Neural progenitor cell (in vitro differentiated cells): ENCODE measurements at places on chromosomes 6 and 20. TPM values are rescaled to one million over a fixed set of nuclear protein-coding genes. Genes with fewer than 3 reads are reported as not detected.

DNA sequence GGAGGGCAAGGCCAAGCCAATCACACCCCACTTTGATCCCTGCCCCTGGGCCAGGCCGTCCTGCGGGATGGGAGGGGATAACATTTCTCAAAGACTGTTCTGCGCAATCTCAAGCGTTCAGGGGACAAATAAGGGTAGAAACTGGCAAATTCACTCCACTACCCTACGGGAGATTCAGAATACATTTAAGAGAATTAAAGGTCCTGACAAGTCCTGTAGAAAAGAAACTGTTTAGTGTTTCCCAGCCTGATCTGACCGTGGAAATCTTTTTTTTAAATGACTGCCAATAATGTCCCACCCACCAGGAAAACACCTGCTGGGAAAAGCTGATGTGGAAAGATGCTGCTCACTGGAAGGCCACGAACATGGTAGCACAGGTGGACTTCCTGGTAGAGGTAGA lies 140.6 kb upstream of the RNF24 start:
- DNase-seq: no peak

- no peak for DNase-seq
Measured at GRCh38 chr6:3455147-3455568, 1.7 kb downstream of the SLC22A23 start.

Gene CST4
- total RNA-seq: not detected in 2 replicates

- no peak for DNase-seq
Measured at GRCh38 chr6:74057326-74057725, 361.3 kb downstream of the CD109 start.

Gene MYL9
- 12.4 and 22.9 TPM in 2 replicates for total RNA-seq

Gene ANKEF1
- 4.2 and 8.3 TPM in 2 replicates for total RNA-seq

- no peak for DNase-seq
Measured at GRCh38 chr6:28267695-28268059, 734 bp downstream of the ZSCAN26 start.

- no peak for DNase-seq
Measured at GRCh38 chr20:63127700-63128364, 88.1 kb downstream of the YTHDF1 start.

DNA sequence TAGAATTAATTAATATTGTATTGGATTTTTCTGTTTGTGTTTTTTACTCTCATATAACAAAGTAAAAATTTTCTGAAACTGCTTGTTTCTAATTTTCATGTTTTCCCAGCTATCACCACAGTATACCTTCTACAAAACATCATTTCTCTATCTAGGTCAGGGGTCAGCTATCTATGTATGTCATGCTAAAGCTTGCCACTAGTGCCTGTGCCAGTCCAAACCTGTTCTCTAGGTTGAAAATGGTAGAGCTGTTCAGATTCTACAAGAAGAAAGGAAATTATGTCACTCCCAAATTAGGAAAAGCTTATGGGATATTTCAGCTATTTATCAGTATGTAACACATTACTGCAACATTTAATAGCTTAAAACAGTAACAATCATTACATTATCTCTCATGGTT lies 5.8 kb upstream of the ME1 start:
- DNase-seq: no peak

- no peak for DNase-seq
Measured at GRCh38 chr20:58742668-58743566, 50.3 kb downstream of the NPEPL1 start.
